ENCODE measurements at places on chromosomes 3 and 15. TPM values are rescaled to one million over a fixed set of nuclear protein-coding genes. Genes with fewer than 3 reads are reported as not detected.

- no peak overlapping the region for H3K27ac ChIP-seq
- no peaks in the 10 kb centered on the region for H3K4me1 ChIP-seq
- no peak for DNase-seq
- no peaks in the 10 kb centered on the region for H3K27me3 ChIP-seq
- no peaks in the 10 kb centered on the region for H3K36me3 ChIP-seq
Observed at GRCh38 chr3:170716172-170716805, 130.4 kb upstream of the SLC7A14 start.

DNA sequence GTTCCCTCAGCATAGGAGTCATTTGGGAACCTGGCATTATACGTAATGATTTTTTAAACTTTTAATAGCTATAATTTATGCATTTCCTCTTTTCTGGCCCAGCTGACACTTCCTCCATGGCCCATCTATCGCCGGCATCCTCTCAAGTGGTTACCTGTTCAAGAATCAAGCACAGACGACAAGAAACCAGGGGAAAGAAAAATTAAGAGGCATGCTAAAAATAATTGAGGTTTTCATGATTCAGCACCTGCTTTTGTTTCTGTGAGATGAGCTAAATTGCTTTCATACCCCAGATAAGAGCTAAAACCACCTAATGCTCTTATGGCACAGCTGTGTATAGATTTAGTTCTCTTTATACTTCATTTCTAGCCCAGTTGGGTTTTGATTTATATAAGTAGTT, 1.7 kb downstream of the SPCS1 start:
- H3K4me1 ChIP-seq, result peaks cover 27% of the 10 kb centered on the region
- no peak for DNase-seq
- no peak overlapping the region for H3K27ac ChIP-seq
- H3K27me3 ChIP-seq, result no peaks in the 10 kb centered on the region
- H3K4me3 ChIP-seq, result no peak overlapping the region
- H3K36me3 ChIP-seq, result peaks cover 13% of the 10 kb centered on the region

DNA sequence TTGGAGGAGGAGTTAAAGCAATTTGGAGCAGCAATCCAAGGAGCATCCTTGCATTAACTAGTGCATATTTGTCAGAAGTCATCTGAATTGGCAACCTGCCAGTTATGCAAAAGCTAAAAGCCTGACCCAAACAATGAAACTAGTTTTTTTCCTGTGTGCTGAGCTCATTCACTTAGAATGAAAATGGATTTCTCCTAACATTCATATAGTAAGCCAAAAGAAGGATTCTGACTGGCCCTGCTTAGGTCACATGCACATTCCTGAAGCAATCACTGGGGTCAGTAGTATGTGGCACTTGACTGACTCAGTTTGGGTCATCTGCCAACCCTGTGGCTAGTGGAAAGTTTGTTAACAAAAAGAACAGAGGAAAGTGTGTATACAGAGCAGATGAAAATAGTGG, 30.5 kb downstream of the OXSM start:
- H3K36me3 ChIP-seq, result no peaks in the 10 kb centered on the region
- DNase-seq, result no peak
- H3K27ac ChIP-seq, result no peak overlapping the region
- no peaks in the 10 kb centered on the region for H3K27me3 ChIP-seq

GRCh38 chr3:177071496-177072156, 125.7 kb downstream of the TBL1XR1 start:
- DNase-seq, result no peak
- no peak overlapping the region for H3K27ac ChIP-seq
- no peak overlapping the region for H3K4me3 ChIP-seq
- H3K36me3 ChIP-seq, result no peaks in the 10 kb centered on the region

DNA sequence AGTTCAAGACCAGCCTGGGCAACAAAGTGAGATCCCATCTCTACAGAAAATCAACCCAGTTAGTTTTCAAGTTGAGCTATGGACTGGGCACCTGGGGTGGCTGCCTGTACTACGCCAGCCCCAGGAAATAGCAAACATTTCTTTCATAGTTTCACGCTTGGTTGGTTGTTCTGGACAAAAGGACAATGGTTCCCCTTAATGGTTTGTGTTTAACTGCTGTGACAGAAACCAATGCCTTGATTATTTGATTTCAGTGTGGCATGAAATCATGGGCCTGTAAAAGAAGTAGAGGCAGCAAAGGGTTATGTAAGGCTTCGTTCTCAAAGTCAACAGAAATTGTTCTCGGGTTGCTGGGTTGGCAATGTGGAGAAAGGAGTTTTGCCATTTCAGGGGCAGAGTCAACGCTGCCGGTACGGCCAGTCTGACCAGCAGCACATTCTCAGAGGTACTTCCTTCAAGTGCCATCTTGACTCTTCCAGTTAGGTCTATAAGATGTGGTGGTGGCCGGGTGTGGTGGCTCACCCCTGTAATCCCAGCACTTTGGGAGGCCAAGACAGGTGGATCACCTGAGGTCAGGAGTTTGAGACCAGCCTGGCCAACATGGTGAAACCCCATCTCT, 12.7 kb downstream of the LCMT2 start:
- H3K4me1 ChIP-seq, result peaks cover 4% of the 10 kb centered on the region
- no peaks in the 10 kb centered on the region for H3K27me3 ChIP-seq
- no peak overlapping the region for H3K4me3 ChIP-seq
- DNase-seq, result no peak
- no peaks in the 10 kb centered on the region for H3K36me3 ChIP-seq

GRCh38 chr3:108380128-108380795, 83.9 kb downstream of the HHLA2 start:
- H3K27ac ChIP-seq, result no peak overlapping the region
- H3K4me3 ChIP-seq, result no peak overlapping the region
- DNase-seq, result no peak
- H3K4me1 ChIP-seq, result no peaks in the 10 kb centered on the region

GRCh38 chr3:104018541-104018940, 1348.2 kb upstream of the ALCAM start:
- H3K36me3 ChIP-seq, result no peaks in the 10 kb centered on the region
- DNase-seq, result no peak
- H3K27me3 ChIP-seq, result no peaks in the 10 kb centered on the region
- no peak overlapping the region for H3K27ac ChIP-seq

DNA sequence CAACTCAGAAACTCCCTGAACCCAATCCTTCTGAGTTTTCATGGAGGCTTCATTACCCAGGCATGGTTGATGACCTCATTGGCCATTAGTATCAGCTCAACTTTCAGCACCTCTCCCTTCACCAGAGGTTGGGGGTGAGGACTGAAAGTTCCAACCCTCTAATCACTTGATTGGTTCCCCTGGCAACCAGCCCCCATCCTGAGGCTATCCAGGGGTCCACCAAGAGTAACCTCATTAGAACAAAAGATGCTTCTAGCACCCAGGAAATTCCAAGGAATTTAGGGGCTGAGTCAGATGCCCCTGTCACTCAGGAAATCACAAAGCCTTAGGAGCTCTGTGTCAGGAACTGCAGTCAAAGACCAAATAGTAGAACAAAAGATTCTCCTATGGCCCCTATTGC, 43.8 kb downstream of the ADAMTSL3 start:
- H3K36me3 ChIP-seq, result no peaks in the 10 kb centered on the region
- no peaks in the 10 kb centered on the region for H3K27me3 ChIP-seq
- no peak overlapping the region for H3K4me3 ChIP-seq
- DNase-seq, result no peak

- H3K36me3 ChIP-seq, result no peaks in the 10 kb centered on the region
- H3K4me1 ChIP-seq, result peaks cover 5% of the 10 kb centered on the region
- H3K4me3 ChIP-seq, result no peak overlapping the region
- DNase-seq, result no peak
- H3K27me3 ChIP-seq, result no peaks in the 10 kb centered on the region
Observed at GRCh38 chr3:188358787-188359493, 205.0 kb downstream of the LPP start.

DNA sequence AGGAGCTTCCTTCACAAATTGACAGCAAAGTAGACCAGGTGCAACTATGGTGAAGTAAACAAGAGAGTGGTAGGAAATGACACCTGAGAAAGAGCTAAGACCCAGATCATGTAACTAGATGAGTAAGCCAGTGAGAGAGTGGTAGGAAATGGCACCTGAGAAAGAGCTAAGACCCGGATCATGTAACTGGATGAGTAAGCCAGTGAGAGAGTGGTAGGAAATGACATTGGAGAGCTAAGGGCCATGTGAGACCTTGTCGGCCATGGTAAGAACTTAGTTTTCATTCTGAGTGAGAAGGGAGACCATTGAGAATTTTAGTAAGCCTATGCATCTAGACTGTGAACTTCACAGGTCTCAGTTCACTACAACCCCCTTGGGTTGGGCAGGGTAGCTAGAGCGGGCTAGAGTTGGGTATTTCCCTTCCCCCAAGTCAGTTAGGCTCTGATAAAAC, 5.4 kb upstream of the SENP7 start:
- H3K4me1 ChIP-seq, result peaks cover 5% of the 10 kb centered on the region
- no peak overlapping the region for H3K4me3 ChIP-seq

DNA sequence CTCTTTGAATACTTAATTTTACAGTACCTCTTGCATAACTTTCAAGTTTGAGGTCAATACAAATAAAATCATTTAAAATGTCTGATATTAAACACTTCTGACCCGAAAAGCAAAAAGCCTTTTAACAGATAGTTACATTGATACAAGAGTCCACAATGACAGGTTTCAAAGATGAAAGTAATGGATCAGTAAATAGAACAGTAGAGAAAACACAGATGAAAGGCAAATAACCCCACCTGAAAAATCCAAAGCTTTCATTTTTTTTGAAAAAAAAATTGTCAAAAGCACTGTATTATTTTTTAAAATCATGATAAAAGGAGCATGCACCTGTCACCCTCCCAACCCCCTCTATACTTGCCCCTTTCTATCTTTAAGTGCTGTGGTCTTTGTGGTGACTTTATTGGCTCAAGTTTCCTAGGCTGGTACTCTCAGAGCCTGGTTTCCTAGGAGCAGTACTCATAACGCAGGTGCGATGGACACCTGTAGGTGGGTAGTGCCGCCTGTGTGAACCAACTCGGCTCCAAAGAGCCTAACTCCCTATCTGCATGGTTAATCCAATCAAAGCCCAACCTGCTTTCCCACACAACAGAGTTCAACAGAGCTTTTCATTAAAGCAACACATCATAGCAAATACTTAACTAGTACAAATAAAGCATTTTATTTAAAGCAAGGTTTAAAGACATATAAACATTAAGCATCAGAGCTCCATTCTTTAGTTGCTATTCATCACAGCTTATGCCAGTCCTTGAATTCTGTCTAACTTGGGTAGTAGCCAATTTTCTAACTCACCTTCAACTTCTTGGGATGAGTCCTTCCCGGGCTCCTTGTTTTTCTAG, 32.2 kb downstream of the LIPC start:
- H3K27me3 ChIP-seq, result no peaks in the 10 kb centered on the region
- no peaks in the 10 kb centered on the region for H3K36me3 ChIP-seq
- H3K4me1 ChIP-seq, result peaks cover 12% of the 10 kb centered on the region
- no peak for DNase-seq
- H3K27ac ChIP-seq, result no peak overlapping the region

GRCh38 chr15:68609629-68610028, 30.8 kb downstream of the CORO2B start:
- H3K27ac ChIP-seq, result peak overlapping the region; percentile 48
- H3K4me3 ChIP-seq, result no peak overlapping the region
- no peaks in the 10 kb centered on the region for H3K36me3 ChIP-seq
- H3K27me3 ChIP-seq, result no peaks in the 10 kb centered on the region

GRCh38 chr15:39459548-39459947, 121.3 kb upstream of the THBS1 start:
- H3K27me3 ChIP-seq, result no peaks in the 10 kb centered on the region
- H3K4me3 ChIP-seq, result no peak overlapping the region

DNA sequence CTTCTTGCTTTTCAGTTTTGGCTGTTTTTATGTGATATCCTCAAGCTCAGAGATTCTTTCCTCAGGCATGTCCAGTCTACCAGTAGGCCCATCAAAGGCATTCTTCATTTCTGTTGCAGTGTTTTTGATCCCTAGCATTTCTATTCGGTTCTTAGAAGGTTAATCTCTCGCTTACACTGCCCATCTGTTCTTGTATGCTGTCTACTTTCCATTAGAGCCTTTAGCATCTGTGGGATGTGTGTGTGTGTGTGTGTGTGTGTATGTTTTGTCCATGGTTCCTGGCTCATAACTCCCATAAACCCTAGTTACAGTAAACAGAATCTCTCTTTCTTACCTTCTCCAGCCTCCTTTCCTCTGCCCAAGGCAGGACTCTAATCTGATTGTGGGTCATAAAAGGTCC, 5.1 kb upstream of the SLC22A13 start:
- DNase-seq, result no peak
- no peak overlapping the region for H3K27ac ChIP-seq

- H3K4me3 ChIP-seq, result no peak overlapping the region
- no peak for DNase-seq
- no peaks in the 10 kb centered on the region for H3K36me3 ChIP-seq
- H3K27me3 ChIP-seq, result no peaks in the 10 kb centered on the region
Observed at GRCh38 chr3:66362541-66362941, 138.3 kb downstream of the LRIG1 start.

- no peak overlapping the region for H3K4me3 ChIP-seq
- no peaks in the 10 kb centered on the region for H3K36me3 ChIP-seq
- H3K4me1 ChIP-seq, result peaks cover 3% of the 10 kb centered on the region
- no peaks in the 10 kb centered on the region for H3K27me3 ChIP-seq
- H3K27ac ChIP-seq, result no peak overlapping the region
Observed at GRCh38 chr3:197352382-197352781, 54.0 kb upstream of the DLG1 start.

GRCh38 chr3:176987901-176988650, 209.2 kb downstream of the TBL1XR1 start:
- no peak overlapping the region for H3K4me3 ChIP-seq
- H3K36me3 ChIP-seq, result no peaks in the 10 kb centered on the region
- no peak overlapping the region for H3K27ac ChIP-seq
- DNase-seq, result no peak
- no peaks in the 10 kb centered on the region for H3K27me3 ChIP-seq
- H3K4me1 ChIP-seq, result peaks cover 7% of the 10 kb centered on the region

DNA sequence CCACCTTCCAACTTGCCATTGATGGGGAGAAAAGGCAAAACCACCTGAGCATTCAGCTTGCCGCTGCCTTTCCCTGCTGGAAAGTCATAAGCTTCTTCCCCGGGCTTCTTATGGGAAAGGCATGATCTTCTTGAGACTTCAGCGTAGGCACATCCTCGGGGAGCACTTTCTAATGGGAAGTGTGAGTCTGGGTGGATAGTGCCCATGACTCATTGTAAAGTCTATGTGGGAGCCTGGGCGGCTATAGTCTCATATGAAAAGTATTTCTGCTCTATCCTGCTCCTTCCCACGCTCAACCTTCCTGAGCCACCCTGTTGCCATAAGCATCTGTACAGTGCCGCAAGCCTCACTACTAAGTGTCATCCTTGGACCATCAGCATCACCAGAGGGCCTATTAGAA, 309.9 kb upstream of the THBS1 start:
- no peak overlapping the region for H3K4me3 ChIP-seq
- H3K27me3 ChIP-seq, result no peaks in the 10 kb centered on the region
- no peak for DNase-seq
- no peaks in the 10 kb centered on the region for H3K36me3 ChIP-seq

DNA sequence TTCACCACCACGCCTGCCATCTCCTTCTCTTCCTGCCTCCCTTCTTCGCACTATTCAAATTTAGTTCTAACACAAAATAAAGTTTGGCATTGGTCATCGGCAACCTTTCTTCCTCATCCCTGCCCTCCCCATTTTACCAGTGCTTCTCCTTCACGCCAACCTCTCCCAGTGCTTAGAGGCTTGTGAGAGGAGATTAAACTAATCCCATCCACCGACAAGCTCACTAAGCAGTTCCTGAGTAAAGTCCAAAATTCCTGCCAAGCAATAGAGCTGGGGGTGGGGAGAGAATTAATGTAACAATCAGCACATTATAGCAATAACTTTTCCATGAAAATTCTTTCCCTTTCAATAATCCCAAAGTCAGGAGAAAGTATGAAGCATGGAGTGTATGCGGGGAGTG, 157.4 kb upstream of the GMNC start:
- no peaks in the 10 kb centered on the region for H3K4me1 ChIP-seq
- no peaks in the 10 kb centered on the region for H3K36me3 ChIP-seq
- H3K4me3 ChIP-seq, result no peak overlapping the region

The KIF15 gene
- total RNA-seq, result 0.89 TPM

The CHAC1 gene
- total RNA-seq, result 11.1 TPM

The FOXB1 gene
- not detected for total RNA-seq

The SLC38A3 gene
- not detected for total RNA-seq

The CNTN4 gene
- 6.8 TPM for total RNA-seq
